Prostate gland (tissue), 2 donors: ENCODE measurements at places on chromosomes 6 and 20. TPM values are rescaled to one million over a fixed set of nuclear protein-coding genes. Genes with fewer than 3 reads are reported as not detected.

Gene SYNE1
- total RNA-seq = 154 TPM

Gene TREM2
- total RNA-seq = 8.1 TPM

Gene CCR6
- total RNA-seq = not detected

GRCh38 chr6:160261991-160262680, 3.5 kb upstream of the SLC22A2 start:
- H3K4me3 ChIP-seq = no peak overlapping the region
- H3K4me1 ChIP-seq = no peaks in the 10 kb centered on the region
- no peaks in the 10 kb centered on the region for H3K36me3 ChIP-seq
- no peaks in the 10 kb centered on the region for H3K27me3 ChIP-seq

GRCh38 chr6:14475306-14475705, 357.7 kb downstream of the CD83 start:
- DNase-seq = no peak
- H3K36me3 ChIP-seq = no peaks in the 10 kb centered on the region
- no peaks in the 10 kb centered on the region for H3K27me3 ChIP-seq

DNA sequence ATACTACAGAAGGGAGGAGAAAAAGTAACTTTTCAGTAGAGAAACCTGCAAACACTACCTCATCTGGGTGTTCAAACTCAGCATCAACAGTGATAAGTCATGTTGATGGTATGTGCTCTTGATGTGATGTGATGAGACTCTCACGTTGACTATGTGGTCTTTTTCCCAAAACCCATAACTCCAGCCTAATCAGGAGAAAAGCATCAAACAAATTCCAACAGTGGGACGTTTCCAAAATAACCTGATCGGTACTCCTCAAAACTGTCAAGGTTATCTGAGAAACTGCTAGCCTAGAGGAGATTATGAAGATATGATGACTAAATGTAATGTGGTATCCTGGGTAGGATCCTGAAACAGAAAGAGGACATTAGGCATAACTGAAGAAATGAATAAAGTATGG, 41.9 kb upstream of the TAB2 start:
- no peak overlapping the region for H3K4me3 ChIP-seq
- DNase-seq = no peak
- no peaks in the 10 kb centered on the region for H3K36me3 ChIP-seq
- H3K27me3 ChIP-seq = no peaks in the 10 kb centered on the region

- H3K4me3 ChIP-seq = no peak overlapping the region
- H3K27ac ChIP-seq = no peak overlapping the region
- DNase-seq = no peak
Measured at GRCh38 chr6:142400495-142400894, 98.7 kb downstream of the ADGRG6 start.

GRCh38 chr6:36975231-36976006, 10.6 kb downstream of the MTCH1 start:
- H3K27ac ChIP-seq = no peak overlapping the region
- no peaks in the 10 kb centered on the region for H3K27me3 ChIP-seq
- no peak for DNase-seq
- H3K4me3 ChIP-seq = no peak overlapping the region

DNA sequence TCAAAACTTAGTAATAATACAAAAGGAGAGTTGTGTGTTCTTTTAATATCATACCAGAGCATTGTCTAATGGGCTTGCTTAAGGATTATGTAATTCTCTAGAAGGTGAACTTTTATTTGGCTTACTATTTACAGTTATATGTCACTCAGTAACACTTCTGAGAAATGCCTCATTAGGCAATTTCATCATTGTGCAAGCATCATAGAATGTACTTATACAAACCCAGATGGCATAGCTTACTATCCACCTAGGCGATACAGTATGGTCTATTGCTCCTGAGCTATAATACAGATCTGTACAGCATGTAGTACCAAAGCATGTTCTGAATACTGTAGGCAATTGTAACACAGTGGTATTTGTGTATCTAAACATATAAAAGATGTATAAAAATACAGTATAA, 340.1 kb downstream of the PHF3 start:
- no peaks in the 10 kb centered on the region for H3K27me3 ChIP-seq
- H3K27ac ChIP-seq = no peak overlapping the region
- H3K4me1 ChIP-seq = no peaks in the 10 kb centered on the region
- no peaks in the 10 kb centered on the region for H3K36me3 ChIP-seq

- no peak for DNase-seq
- H3K27me3 ChIP-seq = no peaks in the 10 kb centered on the region
- peaks cover 4% of the 10 kb centered on the region for H3K4me1 ChIP-seq
Measured at GRCh38 chr6:157047951-157048350, 270.8 kb downstream of the ARID1B start.

DNA sequence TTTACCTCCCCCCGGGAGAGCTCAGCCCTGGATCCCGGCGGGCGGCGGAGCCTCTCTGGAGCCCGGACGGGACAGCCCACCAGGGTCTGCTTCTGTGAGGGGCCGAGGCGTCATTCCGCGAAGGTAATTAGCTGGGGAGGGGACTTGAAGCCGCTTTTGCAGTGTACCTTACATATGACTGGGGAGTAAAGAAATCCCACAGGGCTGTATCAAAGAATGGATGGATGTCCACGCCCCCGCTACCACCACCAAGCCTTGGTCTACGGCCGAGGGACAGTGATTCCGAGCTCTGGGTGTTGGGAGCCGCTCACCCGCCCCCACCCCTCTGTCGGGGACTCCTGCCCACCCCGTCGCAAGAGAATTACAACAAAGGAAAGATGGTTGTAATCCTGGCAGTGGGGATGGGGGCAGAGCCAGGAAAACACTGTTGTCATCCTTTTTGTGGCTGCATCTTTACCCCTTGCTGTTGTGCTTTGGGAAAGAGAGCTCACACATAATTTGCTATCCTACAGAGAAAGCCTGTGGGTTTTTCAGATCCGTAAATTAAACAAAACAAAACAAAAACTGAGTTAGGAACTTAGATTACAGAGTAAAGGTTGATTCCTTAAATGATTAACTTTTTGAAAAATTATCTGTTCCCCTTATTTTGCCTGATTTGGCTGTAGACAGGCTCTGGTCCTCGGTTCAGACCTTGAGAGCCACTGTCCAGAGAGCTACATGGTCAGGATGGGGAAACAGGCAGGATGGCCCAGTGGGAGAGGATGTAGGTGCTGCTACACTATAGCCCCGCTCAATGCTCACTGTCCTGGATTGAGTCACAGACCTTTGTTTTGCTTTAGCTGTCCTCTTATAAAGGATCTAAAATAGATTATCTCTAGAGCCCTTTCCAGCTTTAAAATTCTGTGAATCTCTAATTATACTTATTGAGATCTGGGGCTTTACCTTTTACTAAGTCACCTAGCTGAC, 997 bp upstream of the FBXO30 start:
- H3K4me3 ChIP-seq = peak overlapping the region; percentile 58
- no peaks in the 10 kb centered on the region for H3K36me3 ChIP-seq
- H3K27ac ChIP-seq = peak overlapping the region; percentile 79
- DNase-seq = no peak
- H3K27me3 ChIP-seq = no peaks in the 10 kb centered on the region

DNA sequence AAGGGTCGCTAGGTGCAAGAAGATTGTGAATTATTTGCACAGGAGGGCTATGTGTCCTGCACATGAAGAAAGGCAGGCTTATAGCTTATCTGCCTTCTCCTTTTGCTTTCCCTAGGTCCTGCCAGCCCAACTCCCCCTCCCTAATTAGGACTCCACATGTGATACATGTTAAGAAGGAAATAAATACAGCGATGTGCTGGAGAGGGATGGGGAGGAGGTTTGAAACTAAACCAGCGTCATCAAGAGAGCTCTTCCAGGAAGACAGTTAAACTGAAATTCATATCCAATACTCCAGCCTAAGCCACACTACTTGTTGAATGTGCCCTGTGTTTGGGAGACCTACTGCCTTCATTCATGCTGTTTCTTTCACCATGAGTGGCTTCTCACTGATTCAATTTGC, 34.9 kb upstream of the UTRN start:
- H3K4me1 ChIP-seq = no peaks in the 10 kb centered on the region
- H3K4me3 ChIP-seq = no peak overlapping the region

DNA sequence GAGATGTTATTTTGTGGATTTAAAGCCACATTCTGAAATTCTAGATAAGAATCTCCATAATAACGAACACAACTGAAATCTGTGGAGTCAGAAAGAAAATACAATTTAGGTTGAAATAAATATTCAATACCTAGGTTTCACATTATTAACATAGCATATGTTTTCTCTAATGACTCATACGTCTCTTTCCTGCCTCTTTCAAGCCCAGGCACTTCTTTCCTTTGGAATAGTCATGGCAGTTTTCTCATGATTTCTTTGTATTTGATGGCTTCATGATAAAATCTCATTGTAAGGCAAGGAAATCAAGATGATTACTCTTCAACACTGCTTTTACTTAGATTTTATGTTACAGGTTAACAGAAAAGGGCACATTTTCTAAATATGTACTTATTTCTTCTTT, 803.7 kb downstream of the PHF3 start:
- H3K4me1 ChIP-seq = no peaks in the 10 kb centered on the region
- no peaks in the 10 kb centered on the region for H3K36me3 ChIP-seq
- no peak for DNase-seq

GRCh38 chr6:157895585-157895984, 72.5 kb downstream of the SNX9 start:
- no peak overlapping the region for H3K4me3 ChIP-seq
- no peaks in the 10 kb centered on the region for H3K4me1 ChIP-seq
- no peak for DNase-seq
- no peak overlapping the region for H3K27ac ChIP-seq
- no peaks in the 10 kb centered on the region for H3K36me3 ChIP-seq

- no peaks in the 10 kb centered on the region for H3K27me3 ChIP-seq
- no peak for DNase-seq
- peaks cover 3% of the 10 kb centered on the region for H3K4me1 ChIP-seq
- H3K36me3 ChIP-seq = no peaks in the 10 kb centered on the region
Measured at GRCh38 chr6:89936177-89936576, 41.9 kb downstream of the GJA10 start.

DNA sequence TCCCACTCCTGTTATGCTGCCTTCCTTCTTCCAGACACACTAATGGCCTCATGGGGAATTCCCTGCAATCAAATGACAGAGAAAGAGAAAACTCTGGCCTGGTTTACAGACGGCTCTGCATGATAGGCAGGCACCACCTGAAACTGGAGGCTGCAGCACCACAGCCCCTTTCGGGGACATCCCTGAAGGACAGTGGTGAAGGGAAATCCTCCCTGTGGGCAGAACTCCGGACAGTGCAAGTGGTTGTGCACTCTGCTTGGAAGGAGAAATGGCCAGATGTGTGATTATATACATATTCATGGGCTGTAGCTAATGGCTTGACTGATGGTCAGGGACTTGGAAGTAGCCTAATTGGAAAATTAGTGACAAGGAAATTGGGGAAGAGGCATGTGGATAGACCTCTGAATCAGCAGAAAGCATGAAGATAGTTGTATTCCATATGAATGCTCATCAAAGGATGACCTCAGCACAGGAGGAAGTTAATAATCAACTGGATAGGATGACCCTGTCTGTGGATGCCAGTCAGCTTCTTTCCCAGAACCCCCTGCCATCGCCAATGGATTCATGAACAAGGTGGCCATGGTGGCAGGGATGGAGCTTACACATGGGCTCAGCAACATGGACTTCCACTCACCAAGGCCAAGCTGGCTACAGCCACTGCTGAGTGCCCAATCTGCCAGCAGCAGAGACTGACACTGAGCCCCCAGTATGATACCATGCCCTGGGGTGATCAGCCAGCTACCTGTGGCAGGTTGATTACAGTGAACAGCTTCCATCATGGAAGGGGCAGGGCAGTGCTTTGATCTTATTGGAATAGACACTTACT, 44.5 kb upstream of the VSX1 start:
- no peak for DNase-seq
- H3K36me3 ChIP-seq = no peaks in the 10 kb centered on the region
- H3K4me1 ChIP-seq = no peaks in the 10 kb centered on the region
- H3K27ac ChIP-seq = no peak overlapping the region
- H3K27me3 ChIP-seq = no peaks in the 10 kb centered on the region

- H3K36me3 ChIP-seq = no peaks in the 10 kb centered on the region
- no peak overlapping the region for H3K27ac ChIP-seq
- H3K4me3 ChIP-seq = no peak overlapping the region
- DNase-seq = no peak
- no peaks in the 10 kb centered on the region for H3K4me1 ChIP-seq
Measured at GRCh38 chr20:13533946-13534345, 104.8 kb downstream of the TASP1 start.

DNA sequence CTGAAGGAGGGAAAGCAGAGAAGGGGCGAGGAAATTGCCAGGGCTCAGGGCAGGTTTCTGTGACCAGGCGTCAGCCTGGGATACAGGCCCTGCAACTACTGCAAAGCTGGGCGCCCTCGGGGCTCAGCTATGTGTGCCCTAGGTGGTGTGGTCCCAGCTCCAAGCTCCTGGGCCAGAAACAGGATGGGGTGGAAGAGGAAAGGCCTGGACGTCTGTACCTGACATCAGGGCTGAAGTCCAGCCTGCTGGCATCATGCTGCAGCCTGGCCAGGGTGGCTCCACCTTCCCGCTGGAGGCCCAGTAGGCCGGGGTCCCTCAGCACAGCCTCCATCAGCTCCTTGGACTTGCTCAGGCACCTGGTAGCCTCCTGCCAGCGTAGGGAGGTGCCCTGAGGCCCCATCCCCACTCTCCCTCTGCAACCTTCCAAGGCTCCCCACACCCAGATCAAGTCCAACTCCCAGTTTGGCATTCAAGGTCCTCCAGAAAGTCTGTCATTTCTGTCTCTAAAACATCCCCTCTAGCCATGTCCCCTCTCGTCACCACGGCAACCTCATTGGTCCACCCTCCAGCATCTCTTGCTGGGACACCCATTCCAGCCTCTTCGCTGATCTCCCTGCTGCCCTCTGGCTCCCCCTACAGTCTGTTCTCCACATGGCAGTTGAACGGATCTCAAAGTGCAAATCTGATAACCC, 38.2 kb downstream of the KIAA1755 start:
- H3K4me1 ChIP-seq = peaks cover 2% of the 10 kb centered on the region
- no peaks in the 10 kb centered on the region for H3K27me3 ChIP-seq
- no peak overlapping the region for H3K4me3 ChIP-seq
- H3K36me3 ChIP-seq = no peaks in the 10 kb centered on the region
- H3K27ac ChIP-seq = no peak overlapping the region

- H3K27ac ChIP-seq = no peak overlapping the region
- H3K4me3 ChIP-seq = no peak overlapping the region
- no peaks in the 10 kb centered on the region for H3K27me3 ChIP-seq
- no peaks in the 10 kb centered on the region for H3K36me3 ChIP-seq
Measured at GRCh38 chr6:156313037-156313436, 464.1 kb upstream of the ARID1B start.

DNA sequence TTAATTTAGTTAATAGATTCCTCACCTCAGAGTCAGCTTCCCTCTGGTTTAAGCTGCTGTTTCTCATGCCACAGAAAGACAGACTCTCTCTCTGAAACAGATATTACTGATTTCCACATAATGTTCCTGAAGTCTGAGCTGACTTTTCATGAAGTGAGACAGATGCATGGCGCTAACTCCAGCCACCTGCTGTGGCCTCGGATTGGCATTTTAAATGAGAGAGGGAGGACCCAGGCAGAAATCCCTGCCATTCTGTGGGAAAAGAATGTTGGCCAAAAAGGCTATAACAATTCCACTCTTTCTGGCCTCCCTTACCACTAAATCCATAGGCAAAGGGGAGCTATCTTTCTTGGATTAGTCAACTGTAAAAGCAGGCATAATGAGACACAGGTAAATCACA, 354.1 kb upstream of the CDH4 start:
- H3K27me3 ChIP-seq = no peaks in the 10 kb centered on the region
- H3K4me3 ChIP-seq = no peak overlapping the region
- no peaks in the 10 kb centered on the region for H3K4me1 ChIP-seq
- H3K27ac ChIP-seq = no peak overlapping the region
